ENCODE measurements at places on chromosomes 11 and 22.
A peak's percentile ranks its signal among the peaks of the same experiment; 100 is the strongest.

GRCh38 chr11:22454461-22455090, 116.4 kb downstream of the SLC17A6 start:
- no peak for DNase-seq

GRCh38 chr11:59981106-59981770, 17.4 kb downstream of the OOSP4A start:
- DNase-seq = no peak

- DNase-seq = no peak
Observed at GRCh38 chr22:41831828-41832552, 915 bp upstream of the SREBF2 start.

DNA sequence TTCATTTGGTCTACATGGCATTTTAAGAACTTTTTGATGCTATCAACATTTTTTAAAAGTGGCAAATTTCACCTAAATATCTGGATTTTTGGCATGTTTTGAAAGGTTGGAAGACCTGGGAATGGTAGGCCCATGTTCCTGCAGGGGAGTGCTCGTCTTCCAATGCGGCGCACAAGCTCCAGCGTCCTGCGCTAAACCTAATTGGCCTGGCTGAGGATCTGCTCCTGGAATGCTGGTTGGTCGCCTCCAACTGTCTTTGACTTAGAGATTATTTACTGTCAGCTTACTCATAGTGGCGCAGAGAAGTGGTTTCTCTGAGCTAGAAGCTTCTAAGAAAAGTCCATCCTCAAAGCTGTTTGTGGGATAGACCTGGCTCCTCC, 626 bp upstream of the LIMK2 start:
- DNase-seq = no peak

GRCh38 chr11:130834886-130835285, 81.4 kb downstream of the SNX19 start:
- no peak for DNase-seq

- no peak for DNase-seq
Observed at GRCh38 chr11:20707876-20708275, 38.5 kb downstream of the NELL1 start.

DNA sequence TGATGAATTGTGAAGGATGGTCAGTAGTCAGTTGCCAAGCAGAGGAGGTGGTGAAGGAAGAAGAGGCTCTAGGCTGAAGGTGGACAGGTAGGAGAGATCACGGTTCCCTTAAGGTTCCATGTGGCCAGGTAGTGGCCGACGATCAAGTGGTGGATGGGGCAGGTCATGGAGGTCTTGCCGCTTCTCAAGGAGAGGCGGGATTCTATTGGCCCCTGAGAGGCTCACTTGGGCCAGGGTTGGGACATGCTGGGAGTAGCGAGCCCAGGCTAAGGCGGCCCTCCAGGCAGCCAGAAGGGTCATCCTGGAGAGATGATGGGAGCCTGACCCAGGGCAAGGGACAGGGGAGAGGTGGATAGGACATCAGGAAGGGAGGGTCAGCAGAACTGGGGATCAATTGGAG, 20.9 kb upstream of the TMPRSS4 start:
- no peak for DNase-seq

DNA sequence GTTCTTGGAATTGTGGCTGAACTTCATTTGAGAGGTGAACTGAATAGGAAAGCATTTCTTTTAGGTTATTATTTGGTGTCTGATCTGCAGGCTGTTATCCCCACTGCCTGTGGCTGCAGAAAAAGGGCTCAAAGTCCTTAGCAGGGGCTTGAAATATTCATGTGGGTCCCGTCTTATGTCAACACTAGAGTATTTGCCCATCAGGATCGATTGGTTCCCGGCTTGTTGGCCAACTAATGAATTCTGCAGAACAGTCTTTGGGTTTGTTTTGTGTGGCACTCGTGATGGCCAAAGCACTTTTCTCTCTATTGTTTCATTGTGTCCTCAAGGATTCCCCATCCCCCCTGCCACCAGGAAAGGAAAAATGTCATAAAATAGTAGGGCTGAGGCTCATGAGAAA, 211.9 kb downstream of the MYO18B start:
- DNase-seq = no peak

- DNase-seq = no peak
Observed at GRCh38 chr22:47445716-47446290, 683.4 kb downstream of the TBC1D22A start.

DNA sequence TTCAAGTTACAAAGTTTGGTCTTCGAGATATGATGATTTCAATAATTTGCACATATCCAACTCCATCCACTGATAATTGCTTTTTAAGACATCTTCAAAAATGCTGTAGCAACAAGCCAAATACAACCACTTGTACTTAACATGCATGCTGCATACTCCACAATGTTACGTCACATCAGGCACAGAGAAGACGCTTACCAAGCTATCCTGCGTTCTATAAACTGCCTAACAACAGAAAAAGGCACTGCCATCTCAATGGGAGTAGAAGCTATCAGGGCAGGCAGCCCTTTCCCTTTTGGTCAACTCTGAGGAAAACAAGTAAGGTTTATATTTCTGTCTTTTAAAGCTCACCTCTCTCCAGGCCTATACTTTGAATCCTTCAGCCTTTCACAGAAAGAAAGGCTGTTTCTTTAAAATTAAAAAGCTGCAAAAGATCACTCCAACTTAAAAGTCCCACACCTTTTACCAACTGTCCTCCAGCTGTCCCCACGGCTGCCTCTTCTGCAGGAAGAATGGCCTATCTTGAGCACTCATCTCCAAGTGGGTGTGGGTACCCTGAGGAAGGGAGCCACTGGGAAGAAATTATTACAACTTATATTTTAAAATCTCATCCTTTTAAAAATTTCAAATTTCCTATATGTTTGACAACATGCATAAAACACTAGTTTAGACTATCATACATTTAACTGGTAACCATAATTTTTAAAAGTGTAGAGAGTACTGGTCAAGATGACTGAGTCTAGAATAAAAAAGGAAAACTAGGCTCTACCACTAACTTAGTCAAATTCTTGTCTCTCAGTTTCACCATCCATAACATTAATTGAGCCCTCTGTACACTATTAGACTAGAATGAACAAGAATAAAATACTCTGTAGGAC, 14.5 kb downstream of the PHF21A start:
- DNase-seq = no peak

- DNase-seq = peak; percentile 33
Observed at GRCh38 chr11:118002541-118003423, 16.6 kb downstream of the IL10RA start.

- DNase-seq = no peak
Observed at GRCh38 chr22:38967451-38968450, 10.3 kb downstream of the APOBEC3A start.

DNA sequence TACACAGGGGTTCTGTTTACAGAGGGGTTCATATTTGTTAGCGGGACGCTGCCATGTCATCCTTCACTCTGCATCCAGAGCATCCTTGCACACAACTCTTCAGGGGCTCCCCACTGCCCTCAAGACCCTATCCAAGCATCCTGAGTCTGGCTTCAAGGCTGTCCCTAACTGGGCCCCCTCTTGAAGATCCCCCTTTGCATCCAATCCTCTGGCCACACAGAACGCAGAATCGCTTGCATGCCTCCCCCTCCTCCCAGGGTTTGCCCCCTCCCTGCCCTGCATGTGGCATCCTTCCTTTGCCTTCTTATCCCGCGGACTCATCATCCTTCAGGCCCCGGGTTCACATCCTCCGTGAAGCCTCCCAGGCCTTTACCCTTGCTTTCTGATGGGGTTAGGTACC, 18.6 kb downstream of the C1QTNF6 start:
- DNase-seq = no peak

GRCh38 chr11:124041254-124041653, at the start of gene OR10G7:
OR10G7 (minus strand) TSS chr11:124041325; CDS start chr11:124039001, 2,324 bp downstream.
- no peak for DNase-seq

GRCh38 chr11:16832193-16832539, 93.7 kb downstream of the C11orf58 start:
- DNase-seq = no peak

- no peak for DNase-seq
Observed at GRCh38 chr22:44449061-44449682, 48.9 kb downstream of the RTL6 start.

DNA sequence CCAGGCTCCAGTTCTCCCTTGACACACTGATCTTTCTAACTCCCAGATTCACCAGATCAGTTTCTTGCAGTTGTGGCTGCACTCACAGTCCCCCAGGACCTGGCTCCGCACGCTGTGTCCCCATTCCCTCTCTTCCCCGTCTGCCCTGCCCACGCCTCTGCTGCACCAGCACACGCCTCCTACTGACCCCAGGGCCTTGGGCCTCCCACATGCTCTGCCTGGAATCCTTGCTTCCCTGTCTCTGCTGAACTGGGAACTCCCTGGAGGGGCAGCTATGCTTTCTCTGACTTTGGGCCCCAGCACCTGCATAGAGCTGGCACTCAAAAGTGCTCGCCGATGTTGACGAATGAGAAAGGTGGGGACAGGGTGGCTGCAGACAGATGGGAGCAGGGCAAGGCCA, 68.9 kb downstream of the MYO7A start:
- no peak for DNase-seq

GRCh38 chr11:72221386-72222075, 3.0 kb upstream of the INPPL1 start:
- DNase-seq = no peak

DNA sequence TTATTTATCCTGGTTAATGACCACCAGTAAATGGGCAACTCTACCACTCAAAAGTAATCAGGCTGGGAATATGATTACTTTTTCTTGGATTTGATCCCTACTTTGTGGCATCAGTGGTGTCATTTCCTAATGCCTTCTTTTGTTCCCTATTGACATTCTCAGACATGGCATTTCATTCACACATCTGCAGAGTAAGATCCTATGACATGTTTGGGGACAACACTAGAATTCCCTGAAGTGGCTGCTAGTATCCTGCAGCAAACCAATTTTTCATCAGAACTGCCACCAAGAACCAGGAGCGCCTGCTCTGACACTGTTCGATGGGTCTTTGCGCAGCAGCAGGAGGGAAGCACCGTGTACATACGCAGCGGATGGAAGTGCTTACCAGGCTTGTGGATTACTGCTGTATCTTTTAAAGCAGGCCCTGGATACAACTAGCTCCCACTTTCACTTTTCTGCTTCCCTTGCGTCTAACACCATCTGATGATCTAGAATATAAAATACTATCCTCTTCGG, 97.7 kb downstream of the LARGE2 start:
- no peak for DNase-seq

DNA sequence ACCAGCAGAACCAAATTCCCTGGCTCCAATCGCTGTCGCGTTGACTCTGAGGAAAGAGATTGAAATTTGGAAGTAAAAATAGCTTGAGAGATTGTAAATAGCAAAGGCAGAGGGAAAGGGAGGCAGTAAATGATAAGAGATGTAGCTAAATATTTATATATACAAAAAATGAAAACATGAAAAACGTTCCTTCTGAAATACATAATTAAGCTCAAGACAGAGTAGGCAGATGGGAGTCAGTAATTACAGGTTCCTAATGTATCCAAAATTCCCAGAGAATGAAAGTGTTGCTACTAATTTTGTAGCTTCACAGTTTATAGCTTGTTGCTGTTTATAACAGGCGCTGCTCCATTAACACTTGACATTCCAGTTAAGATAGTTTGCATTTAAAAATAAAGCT, 648.7 kb downstream of the KCNA4 start:
- no peak for DNase-seq

GRCh38 chr11:3060436-3061025, 3.3 kb upstream of the CARS1 start:
- no peak for DNase-seq

DNA sequence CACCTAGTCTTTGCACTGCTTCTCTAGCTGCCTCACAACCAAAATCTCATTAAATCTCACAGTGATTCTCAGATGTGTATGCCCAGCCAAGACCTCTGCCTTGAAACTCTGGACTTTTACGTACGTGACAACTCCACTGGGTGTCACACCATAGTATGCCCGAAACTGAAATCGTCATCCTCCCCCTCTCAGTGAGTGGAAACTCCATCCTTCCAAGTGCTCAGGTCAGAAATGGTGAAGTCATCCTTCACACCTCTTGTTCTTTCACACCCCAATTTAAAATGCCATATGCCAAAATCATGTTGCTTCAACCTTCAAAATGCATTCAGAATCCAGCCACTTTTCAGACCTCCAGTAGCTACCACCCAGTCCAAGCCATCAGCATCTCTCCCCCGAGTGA, 42.5 kb downstream of the SFI1 start:
- no peak for DNase-seq

GRCh38 chr11:115215694-115216617, 288.3 kb downstream of the CADM1 start:
- no peak for DNase-seq

GRCh38 chr11:69969890-69970784, 108.0 kb upstream of the ANO1 start:
- no peak for DNase-seq

GRCh38 chr11:111531687-111532364, 8.7 kb upstream of the LAYN start:
- no peak for DNase-seq

GRCh38 chr11:109012991-109013390, 348.1 kb downstream of the DDX10 start:
- no peak for DNase-seq

- DNase-seq = no peak
Observed at GRCh38 chr11:790721-791564, 1.1 kb upstream of the CEND1 start.

GRCh38 chr11:117009905-117010605, 88.2 kb downstream of the SIK3 start:
- DNase-seq = no peak

DNA sequence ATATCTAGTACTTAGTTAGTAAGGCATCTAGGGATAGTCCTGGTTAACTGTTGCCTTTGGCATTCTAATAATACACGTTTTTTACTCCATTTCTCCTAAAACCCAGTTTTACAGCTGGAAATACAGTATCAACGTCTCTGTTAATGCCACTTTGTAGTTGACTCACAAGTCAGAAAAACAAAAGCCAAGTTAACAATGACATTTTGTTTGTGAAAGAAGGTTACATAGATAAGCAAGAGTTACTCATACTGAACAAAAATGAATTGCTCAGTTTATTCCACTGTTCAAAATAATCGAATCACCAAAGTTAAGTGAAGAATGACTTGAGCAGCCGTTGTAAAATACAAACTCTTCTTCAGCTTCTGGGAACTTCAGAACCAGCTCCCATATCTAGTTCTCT, 540.3 kb downstream of the ETS1 start:
- DNase-seq = no peak

GRCh38 chr11:79261684-79262083, 179.1 kb downstream of the TENM4 start:
- no peak for DNase-seq
